Large intestine (tissue), 12 donors: ENCODE measurements at places on chromosomes 4 and X.

DNA sequence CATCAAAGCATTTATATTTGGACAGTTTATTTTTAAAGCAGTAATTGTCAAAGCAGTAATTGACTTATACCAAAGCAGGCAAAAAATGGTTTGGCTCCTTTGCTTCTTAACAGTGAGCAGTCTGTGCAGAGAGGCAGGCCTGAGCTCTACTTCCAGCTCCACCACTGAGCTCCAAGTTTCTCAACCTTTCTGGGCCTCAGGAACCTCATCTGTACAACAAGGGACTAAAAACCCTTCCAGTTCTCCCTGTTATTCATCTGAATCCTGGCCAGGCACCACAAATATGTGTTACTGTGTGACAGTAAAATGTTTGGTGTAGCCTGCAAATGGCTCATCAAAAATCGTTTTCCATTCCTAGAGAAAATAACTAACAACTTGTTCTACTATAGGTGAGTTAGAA, 88.7 kb upstream of the TTC29 start:
- no peak overlapping the region for H3K27ac ChIP-seq
- no peaks in the 10 kb centered on the region for H3K4me1 ChIP-seq
- no peaks in the 10 kb centered on the region for H3K36me3 ChIP-seq

DNA sequence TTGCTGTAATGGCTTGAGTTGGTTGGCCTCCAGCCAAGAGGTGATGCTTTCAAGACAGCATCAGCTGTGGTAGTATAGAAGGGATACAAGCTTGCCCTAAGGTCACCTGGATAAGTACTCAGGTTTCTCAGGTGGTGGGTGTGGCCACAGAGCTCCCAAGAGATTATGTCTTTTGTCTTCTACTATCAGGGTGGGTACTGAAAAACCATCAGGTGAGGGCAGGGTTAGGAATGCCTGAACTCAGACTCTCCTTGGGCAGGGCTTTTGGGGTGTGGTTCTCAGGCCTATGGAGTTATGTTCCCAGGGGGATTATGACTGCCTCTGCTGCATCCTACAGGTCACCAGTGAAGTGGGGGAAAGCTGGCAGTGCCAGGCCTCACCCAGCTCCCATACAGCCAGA, 654.6 kb upstream of the GALNT7 start:
- no peak overlapping the region for H3K4me3 ChIP-seq
- no peaks in the 10 kb centered on the region for H3K27me3 ChIP-seq
- H3K36me3 ChIP-seq = no peaks in the 10 kb centered on the region
- H3K27ac ChIP-seq = no peak overlapping the region

DNA sequence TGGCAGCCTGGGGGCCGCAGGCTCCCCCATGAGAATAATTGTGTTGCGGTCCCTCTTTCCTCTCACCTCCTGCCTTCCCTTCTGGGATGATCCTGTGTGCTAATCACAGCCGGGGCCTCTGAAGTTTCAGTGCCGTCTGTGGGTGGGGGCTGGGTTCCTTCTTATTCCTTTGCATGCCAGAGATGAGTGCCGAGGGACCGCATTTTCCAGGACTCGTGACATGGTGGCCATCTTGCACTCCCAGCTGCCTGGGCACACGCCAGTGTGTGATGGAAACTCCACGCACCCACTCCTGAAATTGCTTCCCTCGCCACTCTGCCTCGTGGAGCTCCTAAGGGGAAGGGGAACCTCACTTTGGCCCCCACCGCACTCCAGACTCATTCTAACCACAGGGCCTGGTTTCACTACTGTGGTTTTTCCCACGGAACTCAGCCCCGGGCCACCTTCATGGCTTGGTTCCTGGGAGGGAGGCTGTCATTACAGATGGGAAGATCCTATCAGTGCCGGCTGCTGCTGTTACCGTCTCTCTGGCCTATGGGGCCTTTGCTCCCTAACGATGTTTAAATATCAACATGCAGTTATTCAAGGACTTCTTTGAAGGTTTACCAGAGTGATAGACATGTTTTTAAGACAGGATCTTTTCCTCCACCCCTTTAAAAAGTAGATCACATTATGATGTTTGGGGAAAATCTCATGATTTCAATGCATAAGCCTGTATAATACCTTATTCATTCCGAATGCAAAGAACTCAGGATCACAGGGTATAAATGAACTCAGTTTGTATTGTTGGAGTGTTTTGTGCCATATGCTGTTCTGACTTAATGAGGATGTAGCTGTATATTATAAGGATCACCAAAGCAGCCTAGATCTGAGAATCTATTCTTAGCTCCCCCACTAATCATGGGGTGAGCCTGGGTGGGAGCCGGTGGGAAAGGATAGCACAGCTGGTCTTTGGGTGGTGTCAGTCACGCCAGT, 89.6 kb downstream of the SORCS2 start:
- H3K4me3 ChIP-seq = no peak overlapping the region
- H3K27me3 ChIP-seq = no peaks in the 10 kb centered on the region
- DNase-seq = no peak
- no peaks in the 10 kb centered on the region for H3K36me3 ChIP-seq
- H3K4me1 ChIP-seq = peaks cover 3% of the 10 kb centered on the region
- H3K27ac ChIP-seq = no peak overlapping the region

DNA sequence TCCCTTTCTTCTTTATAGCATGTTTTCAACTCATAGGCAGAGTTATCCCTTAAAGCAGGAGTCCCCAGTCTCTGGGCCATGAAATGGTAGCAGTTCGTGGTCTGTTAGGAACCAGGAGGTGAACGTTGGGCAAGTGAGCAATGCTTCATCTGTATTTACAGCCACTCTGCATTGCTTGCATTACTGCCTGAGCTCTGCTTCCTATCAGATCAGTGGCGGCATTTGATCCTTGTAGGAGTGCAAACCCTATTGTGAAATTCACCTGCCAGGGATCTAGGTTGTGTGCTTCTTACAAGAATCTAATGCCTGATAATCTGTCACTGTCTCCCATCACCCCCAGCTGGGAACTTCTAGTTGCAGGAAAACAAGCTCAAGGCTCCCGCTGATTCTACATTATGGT, 39.8 kb downstream of the DTHD1 start:
- no peaks in the 10 kb centered on the region for H3K4me1 ChIP-seq
- no peak overlapping the region for H3K4me3 ChIP-seq
- no peaks in the 10 kb centered on the region for H3K36me3 ChIP-seq

- no peaks in the 10 kb centered on the region for H3K27me3 ChIP-seq
- H3K36me3 ChIP-seq = no peaks in the 10 kb centered on the region
- no peak overlapping the region for H3K27ac ChIP-seq
- no peak for DNase-seq
These were observed 6.6 kb downstream of the CLNK start for GRCh38 chr4:10677796-10678497.

DNA sequence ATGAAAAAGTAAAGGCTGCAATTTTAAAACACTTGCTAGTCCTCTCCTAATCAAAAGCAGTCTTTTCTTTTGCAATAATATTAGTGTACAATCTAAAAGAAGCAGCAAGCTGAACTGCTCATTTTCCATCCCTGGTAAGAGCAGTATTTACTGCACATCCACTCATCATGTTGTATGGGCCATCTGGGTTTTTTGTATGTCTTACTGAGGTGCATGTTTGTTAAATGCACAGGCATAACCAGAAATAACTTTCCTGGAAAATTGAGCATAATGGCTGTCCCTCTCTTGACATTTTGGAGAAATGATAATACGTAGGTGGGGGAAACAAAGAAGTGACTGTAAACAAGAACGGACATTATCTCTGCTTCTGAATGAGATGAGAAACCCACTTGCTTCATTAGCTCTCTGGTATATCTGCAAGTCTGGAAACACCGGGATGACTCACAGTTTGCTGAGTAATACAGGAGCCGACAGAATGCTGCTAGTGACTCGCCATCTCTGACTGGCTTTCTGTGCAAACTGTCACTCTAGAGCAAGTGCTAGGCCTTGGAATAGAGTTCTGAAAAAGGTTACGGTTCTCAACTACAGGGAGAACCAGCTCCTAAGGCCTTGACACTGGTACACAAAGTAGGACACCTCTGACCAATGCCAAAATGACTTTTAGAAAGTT, 85.7 kb upstream of the MTM1 start:
- H3K4me3 ChIP-seq = no peak overlapping the region
- H3K27me3 ChIP-seq = no peaks in the 10 kb centered on the region
- no peaks in the 10 kb centered on the region for H3K4me1 ChIP-seq
- no peak for DNase-seq
- no peaks in the 10 kb centered on the region for H3K36me3 ChIP-seq
- H3K27ac ChIP-seq = no peak overlapping the region

GRCh38 chr4:181938631-181939030, 304.6 kb upstream of the TENM3 start:
- DNase-seq = no peak
- H3K4me1 ChIP-seq = no peaks in the 10 kb centered on the region
- H3K27ac ChIP-seq = no peak overlapping the region
- H3K4me3 ChIP-seq = no peak overlapping the region
- no peaks in the 10 kb centered on the region for H3K36me3 ChIP-seq
- H3K27me3 ChIP-seq = no peaks in the 10 kb centered on the region

DNA sequence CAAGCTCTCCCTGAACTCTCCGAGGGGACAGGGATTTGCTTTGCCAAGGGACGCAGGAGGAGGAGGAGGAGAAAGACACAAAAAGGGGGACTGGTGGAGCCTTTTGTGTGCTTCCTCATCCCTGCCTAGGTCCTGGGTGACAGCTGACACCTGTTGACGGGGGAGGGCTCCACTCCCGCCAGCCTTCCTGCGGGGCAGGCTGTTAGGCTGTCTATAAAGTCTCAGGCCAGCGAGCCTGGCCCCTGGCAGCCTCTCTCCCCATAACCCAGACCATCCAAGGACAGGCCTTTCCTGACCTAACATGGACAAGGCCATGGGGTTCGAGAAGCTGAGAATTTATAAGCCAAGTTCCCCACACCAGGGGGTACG, 832 bp upstream of the EVC2 start:
- H3K27me3 ChIP-seq = peaks cover 54% of the 10 kb centered on the region
- H3K4me3 ChIP-seq = no peak overlapping the region
- DNase-seq = no peak
- H3K36me3 ChIP-seq = no peaks in the 10 kb centered on the region

GRCh38 chr4:186724058-186724863, 605 bp upstream of the FAT1 start:
- peaks cover 12% of the 10 kb centered on the region for H3K4me1 ChIP-seq
- peak; percentile 38 for DNase-seq
- H3K36me3 ChIP-seq = no peaks in the 10 kb centered on the region
- no peaks in the 10 kb centered on the region for H3K27me3 ChIP-seq
- H3K27ac ChIP-seq = peak overlapping the region; percentile 87

GRCh38 chrX:41449615-41450014, 2.5 kb downstream of the NYX start:
- H3K27me3 ChIP-seq = no peaks in the 10 kb centered on the region
- H3K4me3 ChIP-seq = no peak overlapping the region
- H3K36me3 ChIP-seq = no peaks in the 10 kb centered on the region
- no peaks in the 10 kb centered on the region for H3K4me1 ChIP-seq
- DNase-seq = peak; percentile 11
- H3K27ac ChIP-seq = no peak overlapping the region

DNA sequence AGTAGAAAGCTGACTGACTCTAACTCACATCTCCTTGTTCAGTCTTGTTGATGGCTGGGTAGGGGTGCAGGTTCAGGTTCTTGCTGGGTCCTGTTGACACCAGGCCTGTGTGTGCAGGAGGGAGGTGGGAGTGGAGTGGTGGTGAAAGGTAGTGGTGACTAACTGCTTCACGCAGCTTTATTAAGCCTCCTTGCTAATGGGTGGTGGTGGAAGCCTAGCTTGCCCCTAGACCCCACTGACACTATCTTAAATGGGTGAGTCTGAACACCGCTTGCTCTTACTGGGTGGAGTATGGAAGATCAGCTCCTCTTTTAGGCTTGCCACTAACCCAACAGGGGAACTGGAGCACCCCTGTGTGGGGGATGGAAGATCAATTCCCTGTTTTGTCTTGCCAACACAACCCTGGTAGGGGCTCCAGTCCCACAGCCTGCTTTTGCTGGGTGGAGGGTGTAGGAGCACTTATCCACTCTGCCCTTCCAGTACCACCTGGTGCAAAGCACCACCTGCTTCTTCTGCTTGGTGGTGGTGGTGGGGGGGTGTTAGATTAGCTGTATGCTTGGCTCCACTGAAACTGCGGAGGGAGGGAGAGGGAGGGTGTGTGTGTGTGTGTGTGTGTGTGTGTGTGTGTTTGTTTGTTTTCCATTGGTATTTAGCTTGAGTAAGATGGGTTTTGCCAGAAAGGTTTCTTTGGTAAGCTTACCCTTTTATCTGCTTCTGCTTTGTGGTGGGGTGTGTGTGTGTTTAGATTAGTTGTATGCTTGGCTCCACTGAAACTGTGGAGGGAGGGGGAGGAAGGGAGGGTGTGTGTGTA, 25.6 kb downstream of the KDM6A start:
- DNase-seq = no peak
- H3K4me3 ChIP-seq = no peak overlapping the region
- no peaks in the 10 kb centered on the region for H3K27me3 ChIP-seq
- H3K36me3 ChIP-seq = no peaks in the 10 kb centered on the region

DNA sequence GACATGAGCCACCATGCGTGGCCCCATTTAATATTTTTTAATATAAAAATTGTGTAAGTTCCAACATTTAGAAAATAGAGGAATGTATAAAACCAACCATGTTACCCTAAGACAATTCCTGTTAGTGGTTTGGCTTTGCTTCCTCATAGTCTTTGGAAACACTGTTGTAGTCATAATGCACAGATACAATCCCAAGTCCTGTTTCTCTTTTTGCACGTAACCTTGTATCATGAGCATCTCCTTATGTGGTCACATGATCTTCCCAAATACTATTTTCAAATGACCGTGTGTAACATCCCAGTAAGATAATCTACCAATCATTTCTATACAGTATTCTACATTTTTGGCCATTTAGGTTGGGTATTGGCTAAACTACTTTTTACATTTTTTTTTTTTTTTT, 13.9 kb upstream of the RHOH start:
- no peaks in the 10 kb centered on the region for H3K4me1 ChIP-seq
- no peaks in the 10 kb centered on the region for H3K27me3 ChIP-seq
- no peak for DNase-seq
- no peak overlapping the region for H3K4me3 ChIP-seq
